ENCODE measurements at places on chromosomes 13 and 19.

DNA sequence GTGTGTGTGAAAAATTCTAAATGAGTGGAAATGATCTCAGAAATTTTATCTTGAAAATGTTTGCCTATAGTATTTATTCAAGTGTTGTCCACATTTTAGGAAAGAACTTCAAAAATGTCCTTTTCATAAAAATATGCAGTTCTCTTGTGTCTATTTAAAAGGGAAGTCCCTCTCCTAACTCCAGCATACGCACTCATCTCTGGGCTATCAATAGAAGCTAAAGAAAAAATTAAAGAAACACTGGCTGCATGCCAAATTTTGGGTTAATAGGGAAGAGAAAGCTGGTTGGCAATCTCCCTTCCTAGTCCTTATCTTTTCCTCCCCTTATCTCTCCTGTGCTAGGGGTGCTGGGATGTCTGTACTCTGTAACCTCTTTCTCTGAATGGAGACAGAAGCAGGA lies 313.3 kb downstream of the ENOX1 start:
- no peaks in the 10 kb centered on the region for H3K36me3 ChIP-seq
- no peak overlapping the region for H3K4me3 ChIP-seq
- no peak overlapping the region for H3K27ac ChIP-seq
- H3K4me1 ChIP-seq: no peaks in the 10 kb centered on the region

DNA sequence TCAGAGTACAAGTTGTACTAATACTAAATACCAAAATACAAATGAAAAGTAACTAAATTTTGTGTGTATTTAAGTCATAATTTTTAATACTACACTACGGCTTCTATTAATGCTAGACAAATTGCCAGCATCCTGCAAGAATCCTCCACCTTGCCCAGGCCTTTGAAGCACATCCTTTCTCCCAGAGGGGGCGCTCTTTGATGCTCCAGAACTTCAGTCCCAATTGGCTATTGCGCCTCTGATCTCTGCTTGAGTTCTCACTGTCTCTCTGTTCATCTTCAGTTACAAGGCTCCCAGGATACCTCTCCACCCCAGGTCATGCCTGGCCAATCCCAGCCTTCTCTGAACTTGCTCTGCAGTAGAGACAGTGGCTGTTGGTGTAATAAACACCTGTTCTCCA lies 141.0 kb downstream of the DCLK1 start:
- H3K27ac ChIP-seq: no peak overlapping the region
- no peaks in the 10 kb centered on the region for H3K36me3 ChIP-seq
- no peaks in the 10 kb centered on the region for H3K27me3 ChIP-seq
- H3K4me3 ChIP-seq: no peak overlapping the region

GRCh38 chr19:38634757-38635482 lies 12.5 kb upstream of the ACTN4 start:
- peak; percentile 73 for DNase-seq
- H3K36me3 ChIP-seq: peaks cover 13% of the 10 kb centered on the region
- H3K27ac ChIP-seq: peak overlapping the region; percentile 73
- H3K4me3 ChIP-seq: no peak overlapping the region
- H3K4me1 ChIP-seq: peaks cover 4% of the 10 kb centered on the region

GRCh38 chr19:8610936-8611300 lies 403 bp upstream of the ADAMTS10 start:
- peak; percentile 83 for DNase-seq
- peaks cover 22% of the 10 kb centered on the region for H3K4me1 ChIP-seq
- no peak overlapping the region for H3K27ac ChIP-seq
- H3K4me3 ChIP-seq: peak overlapping the region; percentile 87
- no peaks in the 10 kb centered on the region for H3K27me3 ChIP-seq

DNA sequence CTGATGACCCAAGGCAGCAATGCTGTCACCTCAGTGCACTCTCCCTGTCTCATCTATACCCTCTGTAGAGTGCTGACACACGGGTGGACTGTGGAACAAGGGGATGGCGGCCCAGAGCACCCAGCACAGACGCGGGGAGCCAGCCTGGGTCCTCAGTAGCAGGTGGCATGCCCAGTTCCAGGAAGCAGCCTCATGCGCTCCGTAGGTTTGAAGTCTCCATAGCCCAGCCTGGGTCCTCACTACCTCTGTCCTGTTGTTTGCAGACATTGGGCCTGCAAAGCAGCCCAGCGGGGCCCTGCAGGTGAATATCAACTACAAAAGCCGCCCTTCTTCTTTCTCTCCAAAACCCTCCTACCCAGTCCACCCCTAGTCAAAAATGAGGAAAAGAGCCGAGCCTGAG lies 5.0 kb upstream of the SLC7A9 start:
- DNase-seq: no peak
- H3K27me3 ChIP-seq: no peaks in the 10 kb centered on the region
- no peak overlapping the region for H3K4me3 ChIP-seq
- H3K4me1 ChIP-seq: no peaks in the 10 kb centered on the region

DNA sequence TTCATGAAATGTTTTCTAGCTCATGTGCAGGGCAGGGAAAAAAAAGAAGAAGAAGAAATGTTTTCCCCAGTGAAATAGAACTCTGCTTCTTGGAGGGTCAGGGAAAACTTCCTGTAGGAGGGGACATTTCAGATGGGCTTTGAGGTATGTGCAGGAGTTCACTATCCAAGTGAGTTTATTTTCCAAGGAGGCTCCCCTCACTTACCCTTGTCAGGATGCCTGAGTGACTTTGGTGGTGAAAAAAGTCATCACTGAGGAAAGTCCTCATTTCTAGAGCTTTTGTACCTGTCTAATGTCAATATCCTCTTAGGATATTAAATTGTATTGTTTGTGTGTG lies 656 bp upstream of the C3 start:
- no peak for DNase-seq
- peaks cover 12% of the 10 kb centered on the region for H3K4me1 ChIP-seq
- no peaks in the 10 kb centered on the region for H3K36me3 ChIP-seq

DNA sequence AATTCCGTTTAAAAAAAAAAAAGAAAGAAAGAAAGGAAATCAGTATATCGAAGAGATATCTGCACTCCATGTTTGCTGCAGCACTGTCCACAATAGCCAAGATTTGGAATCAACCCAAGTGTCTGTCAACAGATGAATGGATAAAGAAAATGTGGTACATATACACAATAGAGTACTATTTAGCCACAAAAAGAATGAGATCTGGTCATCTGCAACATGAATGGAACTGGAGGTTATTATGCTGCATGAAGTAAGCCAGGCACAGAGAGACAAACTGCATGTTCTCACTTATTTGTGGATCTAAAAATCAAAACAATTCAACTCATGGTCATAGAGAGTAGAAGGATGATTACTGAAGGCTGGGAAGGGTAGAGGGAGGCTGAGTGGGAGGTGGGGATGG lies 16.3 kb downstream of the ZNF565 start:
- DNase-seq: no peak
- H3K4me1 ChIP-seq: no peaks in the 10 kb centered on the region
- no peak overlapping the region for H3K4me3 ChIP-seq
- no peaks in the 10 kb centered on the region for H3K27me3 ChIP-seq
- no peaks in the 10 kb centered on the region for H3K36me3 ChIP-seq

DNA sequence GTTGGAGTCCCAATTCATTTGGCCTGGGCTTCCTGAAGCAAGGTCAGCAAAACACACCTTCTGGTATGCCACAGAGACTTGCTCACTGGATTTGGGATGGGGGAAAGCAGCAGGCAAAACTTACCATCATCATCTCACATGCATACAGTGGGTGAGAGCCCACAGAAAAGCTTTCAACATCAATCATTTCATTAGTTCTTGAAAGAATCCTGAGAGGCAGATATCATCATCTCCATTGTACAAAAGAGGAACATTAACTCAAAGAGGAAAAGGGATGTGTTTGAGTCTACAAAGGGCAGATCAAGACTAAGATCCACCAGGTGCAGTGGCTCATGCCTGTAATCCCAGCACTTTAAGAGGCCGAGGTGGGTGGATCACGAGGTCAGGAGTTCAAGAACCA lies 6.4 kb downstream of the WDR87 start:
- H3K27me3 ChIP-seq: no peaks in the 10 kb centered on the region
- no peak overlapping the region for H3K27ac ChIP-seq
- no peaks in the 10 kb centered on the region for H3K36me3 ChIP-seq
- no peak for DNase-seq
- H3K4me1 ChIP-seq: no peaks in the 10 kb centered on the region

GRCh38 chr19:5424192-5424973 lies 30.8 kb upstream of the ZNRF4 start:
- H3K27me3 ChIP-seq: 0 out of 2 replicates have a peak, but pooled peaks cover 5% of the 10 kb centered on the region
- no peaks in the 10 kb centered on the region for H3K36me3 ChIP-seq
- no peak overlapping the region for H3K4me3 ChIP-seq
- H3K27ac ChIP-seq: no peak overlapping the region
- H3K4me1 ChIP-seq: no peaks in the 10 kb centered on the region
- DNase-seq: no peak

DNA sequence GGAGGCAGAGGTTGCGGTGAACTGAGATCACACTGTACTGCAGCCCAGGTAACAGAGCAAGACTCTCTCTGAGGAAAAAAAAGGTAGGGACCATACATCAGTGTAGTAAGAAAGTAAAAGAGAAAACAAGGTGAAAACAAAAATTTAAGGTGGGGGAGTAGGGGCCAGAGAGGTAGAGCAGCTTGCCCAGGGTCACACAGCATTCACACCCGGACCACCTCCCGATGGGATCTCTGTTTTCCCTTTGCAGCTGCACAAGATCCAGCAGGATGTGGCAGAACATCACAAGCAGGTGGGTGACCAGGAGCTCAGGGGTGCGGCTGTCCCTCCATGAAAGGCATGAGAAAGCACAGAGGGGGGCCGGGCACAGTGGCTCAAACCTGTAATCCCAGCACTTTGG lies 4.5 kb downstream of the TLE6 start:
- no peak overlapping the region for H3K27ac ChIP-seq
- no peaks in the 10 kb centered on the region for H3K36me3 ChIP-seq
- no peak for DNase-seq
- peaks cover 26% of the 10 kb centered on the region for H3K4me1 ChIP-seq
- H3K27me3 ChIP-seq: peaks cover 5% of the 10 kb centered on the region

DNA sequence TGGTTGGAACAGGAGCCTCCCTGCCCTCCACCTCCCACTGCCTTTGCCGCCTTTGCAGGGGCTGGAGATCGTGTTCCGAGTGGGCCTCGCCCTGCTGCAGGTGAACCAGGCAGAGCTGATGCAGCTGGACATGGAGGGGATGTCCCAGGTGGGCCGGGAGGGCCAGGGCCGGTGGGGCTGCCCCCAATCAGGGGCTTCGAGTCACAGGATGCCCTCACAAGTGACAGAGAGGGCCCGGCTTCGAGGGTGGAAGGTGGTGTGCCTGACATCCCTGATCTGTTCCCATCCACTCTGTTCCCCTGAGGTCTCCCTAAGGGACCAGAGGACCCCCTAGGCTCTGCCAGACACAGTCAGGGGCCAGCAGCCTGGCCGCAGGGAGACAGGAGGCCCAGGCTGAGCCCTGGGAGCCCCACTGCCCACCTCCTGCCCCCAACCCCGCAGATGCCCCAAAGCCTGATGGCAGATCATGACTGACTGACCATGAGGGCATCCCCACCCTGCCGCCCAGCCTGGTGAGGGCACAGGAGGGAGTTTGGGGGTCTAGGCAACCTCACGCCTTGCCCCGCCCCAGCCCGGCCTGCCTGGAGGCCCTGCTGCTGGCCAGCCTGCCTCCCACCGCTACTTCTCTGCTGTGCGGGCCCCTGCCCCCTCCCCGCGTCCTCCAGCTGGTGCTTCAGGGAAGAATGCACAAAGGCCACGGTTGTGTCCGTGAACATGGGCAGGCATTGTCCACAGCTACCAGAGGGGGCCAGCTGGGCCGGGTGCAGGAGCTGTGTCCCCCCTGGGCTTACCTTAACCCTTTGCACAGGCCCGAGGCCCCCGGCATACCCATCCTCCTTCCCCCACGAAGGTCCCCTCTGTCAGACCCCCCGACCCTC lies 21.8 kb downstream of the EVI5L start:
- DNase-seq: no peak
- peaks cover 6% of the 10 kb centered on the region for H3K4me1 ChIP-seq
- no peaks in the 10 kb centered on the region for H3K36me3 ChIP-seq
- H3K27ac ChIP-seq: no peak overlapping the region

- peaks cover 8% of the 10 kb centered on the region for H3K4me1 ChIP-seq
- H3K4me3 ChIP-seq: peak overlapping the region; percentile 60
- H3K27ac ChIP-seq: no peak overlapping the region
- peak; percentile 53 for DNase-seq
- peaks cover 14% of the 10 kb centered on the region for H3K27me3 ChIP-seq
Measured at GRCh38 chr19:1065606-1066109, 1.3 kb upstream of the ARHGAP45 start.

DNA sequence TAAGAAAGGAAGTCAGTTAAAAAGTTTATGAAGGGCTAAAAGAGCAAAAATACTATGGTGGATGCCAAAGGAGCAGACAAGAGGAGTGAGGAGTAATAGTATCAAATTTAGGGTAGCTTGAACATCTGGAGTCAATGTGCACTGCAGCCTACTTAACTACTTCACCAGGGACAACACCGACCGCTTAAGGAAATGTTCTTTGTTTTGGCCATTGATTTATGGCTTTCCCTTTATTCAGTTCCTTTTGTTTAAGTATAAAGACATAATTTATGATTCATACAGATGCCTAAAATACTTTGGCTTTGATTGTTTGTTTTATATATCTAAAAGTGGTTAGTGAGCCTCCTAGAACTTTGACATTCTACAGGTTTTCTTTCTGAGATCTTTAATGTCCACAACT lies 276.3 kb upstream of the PRR20A start:
- no peaks in the 10 kb centered on the region for H3K36me3 ChIP-seq
- H3K27me3 ChIP-seq: no peaks in the 10 kb centered on the region
- H3K27ac ChIP-seq: no peak overlapping the region
- no peak for DNase-seq
- H3K4me1 ChIP-seq: no peaks in the 10 kb centered on the region

DNA sequence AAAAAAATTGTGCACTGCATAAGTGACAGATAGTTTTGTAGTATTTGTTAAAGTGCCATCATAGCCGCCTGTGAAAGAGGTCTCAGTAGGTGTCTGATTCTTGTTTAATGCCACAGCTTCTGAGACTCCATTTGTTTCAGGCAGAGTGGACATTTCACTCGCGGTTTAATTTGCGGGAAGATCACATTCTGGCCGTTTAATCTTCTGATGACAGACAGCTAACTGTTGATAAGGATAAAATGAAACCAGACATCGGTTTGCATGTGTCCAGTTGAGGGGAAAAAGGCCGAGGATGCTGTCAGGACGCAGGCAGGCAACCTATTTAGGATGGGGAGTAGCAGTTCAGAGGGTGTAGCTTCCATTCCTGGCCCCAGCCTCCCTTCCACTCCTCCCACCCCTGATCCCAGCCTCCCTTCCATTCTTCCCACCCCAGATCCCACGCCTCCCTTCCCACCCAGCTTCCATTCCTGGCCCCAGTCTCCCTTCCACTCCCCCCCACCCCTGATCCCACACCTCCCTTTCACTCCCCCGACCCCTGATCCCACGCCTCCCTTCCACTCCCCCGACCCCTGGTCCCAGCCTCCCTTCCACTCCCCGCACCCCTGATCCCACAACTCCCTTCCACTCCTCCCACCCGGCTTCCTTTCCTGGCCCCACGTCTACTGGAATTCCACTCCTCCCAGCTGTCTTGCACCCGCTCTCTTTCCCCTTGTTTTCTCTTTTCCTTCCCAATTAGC lies 23.8 kb downstream of the ATP11A start:
- H3K4me1 ChIP-seq: peaks cover 46% of the 10 kb centered on the region
- no peak overlapping the region for H3K4me3 ChIP-seq
- no peaks in the 10 kb centered on the region for H3K36me3 ChIP-seq
- no peak for DNase-seq
- no peaks in the 10 kb centered on the region for H3K27me3 ChIP-seq

GRCh38 chr19:57406516-57407123 lies 4.3 kb upstream of the ZNF17 start:
- H3K27me3 ChIP-seq: no peaks in the 10 kb centered on the region
- H3K27ac ChIP-seq: no peak overlapping the region
- H3K4me1 ChIP-seq: no peaks in the 10 kb centered on the region
- DNase-seq: peak; percentile 93
- no peaks in the 10 kb centered on the region for H3K36me3 ChIP-seq

Data from GM23338 (cell line).